ENCODE measurements at places on chromosomes 2 and 18.

DNA sequence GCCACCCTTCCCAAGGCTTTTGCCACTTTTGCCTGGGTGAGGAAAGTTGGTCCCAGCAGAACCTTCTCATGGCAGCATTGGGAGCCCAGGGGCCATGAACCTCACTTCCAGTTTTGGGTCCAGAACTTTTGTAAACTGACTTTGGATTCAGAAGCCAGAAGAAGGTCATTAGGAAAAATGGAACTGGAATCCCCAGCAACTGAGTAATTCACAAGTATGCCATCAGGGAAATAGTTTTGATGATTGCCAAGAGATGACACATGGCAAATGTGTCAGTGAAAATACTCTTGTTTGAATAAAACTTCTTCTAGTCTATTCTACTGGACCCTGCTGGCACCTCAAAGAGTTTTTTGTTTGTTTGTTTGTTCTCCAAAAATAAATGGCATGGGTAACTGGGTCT is 203.7 kb downstream of the SETBP1 start:
- DNase-seq: no peak

DNA sequence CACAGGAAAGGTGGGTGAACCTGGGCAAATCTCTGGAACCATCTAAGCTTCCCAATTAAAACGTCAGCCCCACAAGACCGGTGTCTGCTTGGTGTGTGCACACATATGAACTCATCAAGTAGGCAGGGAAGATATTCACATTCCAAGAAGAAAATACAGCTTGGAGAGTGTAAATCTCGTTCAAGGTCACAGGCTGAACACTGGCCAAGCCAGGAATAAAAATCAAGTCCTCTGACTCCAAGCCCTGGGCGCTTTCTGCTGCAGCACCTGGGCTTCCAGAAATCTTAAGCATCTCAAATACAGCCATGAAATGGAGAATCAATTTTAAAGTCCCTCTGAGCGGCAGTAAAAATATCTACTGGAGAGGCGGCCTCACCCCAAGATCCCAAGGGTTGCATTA is 150.9 kb downstream of the TWIST2 start:
- no peak for DNase-seq

GRCh38 chr18:73124175-73124574 is 256.4 kb upstream of the NETO1 start:
- DNase-seq: no peak

DNA sequence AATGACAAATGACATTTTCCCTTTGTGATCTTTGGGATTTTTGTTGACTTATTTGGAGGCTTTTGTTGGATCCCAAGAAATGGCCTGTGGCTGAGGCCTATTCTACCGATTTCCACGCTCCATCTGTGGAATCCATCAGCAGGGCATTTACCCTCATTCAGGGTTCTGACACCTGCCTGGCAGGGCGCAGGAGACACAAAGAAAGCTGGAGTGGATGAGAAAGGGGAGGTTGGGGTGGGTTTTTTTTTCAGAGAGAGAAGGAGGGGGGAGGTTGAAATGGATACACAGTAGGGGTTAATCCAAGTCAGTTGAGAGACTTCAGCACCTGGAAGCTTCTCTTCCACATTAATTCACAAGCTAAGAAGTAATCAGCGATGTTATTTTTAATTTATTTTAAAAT is 59.7 kb downstream of the PAX3 start:
- no peak for DNase-seq

DNA sequence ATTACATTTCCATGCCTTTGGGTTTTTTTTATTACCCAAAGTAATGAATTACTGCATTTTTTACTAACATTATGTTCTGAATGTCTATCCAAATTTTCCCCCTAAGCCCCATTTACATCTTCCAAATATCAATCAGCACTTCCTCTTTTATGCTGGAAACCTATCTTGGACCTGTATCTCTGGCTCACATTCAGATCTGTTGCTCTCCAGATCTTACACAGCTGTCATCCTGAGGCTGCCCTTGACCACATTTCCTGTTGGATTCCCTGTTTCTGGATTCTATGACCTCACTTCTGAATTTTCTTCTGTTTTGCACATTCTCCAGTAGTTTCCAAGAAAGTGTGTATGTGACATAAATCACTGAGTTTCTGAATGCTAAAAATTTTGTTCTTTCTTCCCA is 146.7 kb downstream of the PDE1A start:
- DNase-seq: no peak

GRCh38 chr2:128714851-128715312 is 396.2 kb upstream of the HS6ST1 start:
- no peak for DNase-seq

DNA sequence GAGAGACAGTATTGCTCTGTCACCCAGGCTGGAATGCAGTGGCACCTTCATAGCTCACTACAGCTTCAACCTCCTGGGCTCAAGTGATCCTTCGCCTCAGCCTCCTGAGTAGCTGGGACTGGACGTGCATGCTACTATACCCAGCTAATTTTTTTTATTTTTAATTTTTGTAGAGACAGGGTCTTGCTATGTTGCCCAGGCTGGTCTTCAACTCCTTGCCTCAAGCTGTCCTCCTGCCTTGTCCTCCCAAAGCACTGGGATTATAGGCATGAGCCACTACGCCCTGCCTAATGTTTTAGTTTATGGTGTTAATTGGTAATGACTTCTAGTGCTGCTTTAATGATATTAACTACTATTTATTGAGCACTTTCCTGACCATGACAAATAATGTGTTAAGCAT is 18.3 kb downstream of the RNF138 start:
- no peak for DNase-seq

- DNase-seq: no peak
Observed at GRCh38 chr18:55349685-55350084, 238.3 kb downstream of the TCF4 start.

DNA sequence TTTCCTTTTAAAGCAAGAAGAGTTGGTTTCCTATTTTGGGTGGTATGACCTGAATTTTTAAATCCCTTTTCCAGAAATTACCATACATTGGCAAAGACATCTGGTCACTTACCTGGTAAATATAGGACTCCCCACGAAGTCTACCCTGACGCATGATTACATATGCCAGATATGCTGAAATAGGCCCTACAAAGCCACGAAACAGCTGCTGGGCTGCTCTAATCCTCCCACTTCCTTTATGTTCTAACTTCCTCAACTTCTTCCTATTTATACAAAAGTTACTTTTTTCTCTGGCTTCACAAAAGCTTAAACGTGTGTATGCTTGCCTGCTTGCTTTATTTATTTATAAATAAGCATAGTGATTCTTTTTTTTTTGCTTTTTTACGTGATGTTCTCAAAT is 186.0 kb upstream of the EPHA4 start:
- no peak for DNase-seq

DNA sequence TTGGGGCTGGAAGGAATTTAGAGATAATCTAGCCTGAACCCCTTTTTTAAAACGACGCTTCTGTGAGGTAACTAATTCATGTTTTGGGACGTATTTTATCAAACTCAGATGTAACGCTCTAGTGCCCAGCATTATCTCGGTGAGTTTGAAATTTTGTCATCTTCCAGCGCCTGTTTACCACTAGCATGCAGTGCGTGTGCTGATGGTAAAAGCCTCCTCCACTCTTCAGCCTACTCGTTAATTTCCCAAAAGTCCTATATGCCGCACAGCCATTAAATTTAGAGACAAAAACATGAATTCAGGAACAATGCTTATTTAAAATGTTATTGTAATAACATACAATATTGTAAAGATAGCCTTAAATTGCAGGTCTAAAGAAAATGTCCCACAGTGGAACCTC is 2.8 kb downstream of the ZCCHC2 start:
- no peak for DNase-seq

DNA sequence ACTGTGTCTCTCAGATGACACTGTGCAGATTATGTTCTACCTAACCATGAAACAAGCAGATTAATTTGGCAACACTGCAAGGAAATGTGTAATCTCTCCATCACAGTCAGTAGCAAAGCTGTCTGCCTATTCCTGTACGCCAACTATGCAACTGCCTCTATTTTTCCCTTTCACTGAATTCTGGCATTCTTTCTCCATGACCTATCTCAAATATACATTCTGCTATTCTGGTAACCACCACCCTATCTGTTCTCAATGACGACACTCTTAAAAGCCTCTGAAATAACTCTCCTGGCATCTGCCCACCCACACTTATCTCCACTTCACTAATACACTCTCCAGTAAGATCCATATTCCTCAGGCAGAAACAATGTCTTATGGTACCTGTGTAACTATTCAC is 78.7 kb downstream of the ABCA12 start:
- DNase-seq: no peak

GRCh38 chr2:36677996-36678605 is 18.4 kb upstream of the VIT start:
- no peak for DNase-seq

DNA sequence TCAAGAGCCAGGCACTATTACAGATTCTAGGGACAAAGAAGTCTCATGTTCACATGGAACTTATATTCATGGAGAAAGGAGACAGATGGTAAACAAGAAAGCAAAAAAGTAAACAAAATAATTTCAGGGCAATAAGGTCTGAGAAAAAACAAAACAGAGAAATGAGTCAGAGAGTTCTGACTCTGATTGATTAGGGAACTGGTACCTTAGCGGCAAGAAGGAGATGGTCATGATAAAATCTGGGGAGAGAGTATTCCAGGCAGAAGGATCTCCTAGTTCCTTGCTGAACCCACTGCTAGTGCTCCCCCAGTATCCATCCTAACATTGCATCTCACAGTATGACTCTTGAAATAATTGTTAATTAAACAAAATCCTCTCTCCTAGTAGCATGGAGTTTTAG is 161.8 kb upstream of the KLF7 start:
- DNase-seq: no peak

DNA sequence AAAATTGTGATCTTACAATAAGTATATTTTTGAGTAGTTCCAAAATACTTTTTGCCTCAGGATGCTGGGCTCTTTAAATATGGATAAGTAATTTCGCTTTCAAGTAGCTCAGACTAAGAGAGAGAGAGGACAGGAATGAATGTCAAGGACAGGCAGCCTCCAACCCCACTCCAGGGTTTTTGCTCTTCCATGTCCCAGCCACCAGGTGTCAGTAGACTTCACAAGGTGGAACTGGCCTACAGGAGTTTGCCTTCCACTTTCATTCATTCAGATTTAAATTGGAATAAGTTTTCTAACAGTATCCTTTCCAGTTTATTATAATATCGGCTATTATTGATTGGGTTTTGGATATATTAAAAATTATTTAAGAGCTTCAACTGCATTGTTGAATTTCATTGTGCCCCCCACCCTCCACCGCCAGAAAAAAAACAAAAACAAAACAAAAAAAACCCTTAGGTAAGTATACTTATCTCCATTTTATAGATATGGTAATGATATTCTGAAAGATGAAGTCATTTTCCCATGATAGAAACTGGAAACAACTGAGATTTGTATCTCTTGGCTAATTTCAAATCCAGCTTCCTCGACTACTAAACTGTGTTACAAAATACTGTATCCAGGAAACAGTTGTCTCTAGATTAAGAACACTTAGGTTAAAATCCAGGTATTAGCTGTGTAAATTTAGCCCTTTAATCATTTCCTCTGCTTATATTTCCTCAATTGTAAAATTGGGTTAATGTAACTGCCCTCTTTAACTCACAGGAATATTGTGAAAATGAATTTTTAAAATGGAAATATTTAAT is 793.1 kb downstream of the ERBB4 start:
- DNase-seq: peak; percentile 14

GRCh38 chr18:38497266-38497665 is 931.7 kb upstream of the CELF4 start:
- no peak for DNase-seq

GRCh38 chr18:41144441-41144840 is 810.6 kb upstream of the PIK3C3 start:
- DNase-seq: no peak

- no peak for DNase-seq
Observed at GRCh38 chr2:164115806-164116205, 380.0 kb upstream of the FIGN start.

GRCh38 chr2:85170938-85171475 is 37.8 kb downstream of the TCF7L1 start:
- DNase-seq: no peak

DNA sequence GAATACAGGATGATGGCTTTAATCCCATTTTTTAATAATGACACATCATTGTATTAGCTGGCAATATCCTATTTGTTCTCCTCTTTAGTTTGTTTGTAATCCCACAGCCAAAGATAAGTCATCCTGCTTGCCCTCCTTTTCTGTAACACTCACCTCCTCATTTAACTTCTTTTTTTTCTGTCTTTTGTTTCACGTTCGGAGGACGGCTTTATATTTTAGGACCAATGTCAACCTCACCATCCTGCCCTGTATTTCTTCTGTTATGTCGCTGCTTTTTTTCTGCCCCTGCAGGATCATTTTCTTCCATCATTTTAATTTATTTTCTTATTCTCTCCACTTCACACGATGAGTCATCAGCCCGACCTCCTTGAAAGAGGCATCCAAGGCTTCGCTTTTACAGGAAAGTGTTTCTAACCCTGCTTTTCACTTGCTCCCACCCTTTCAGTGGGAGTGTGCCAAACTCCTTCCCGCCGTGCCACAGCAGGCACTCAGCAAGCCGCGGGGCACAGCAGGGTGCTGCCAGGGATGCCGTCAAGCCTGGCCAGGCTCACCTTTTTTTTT is 11.4 kb downstream of the RAB31 start:
- DNase-seq: no peak

GRCh38 chr2:198756166-198756565 is 701.6 kb downstream of the SATB2 start:
- no peak for DNase-seq

DNA sequence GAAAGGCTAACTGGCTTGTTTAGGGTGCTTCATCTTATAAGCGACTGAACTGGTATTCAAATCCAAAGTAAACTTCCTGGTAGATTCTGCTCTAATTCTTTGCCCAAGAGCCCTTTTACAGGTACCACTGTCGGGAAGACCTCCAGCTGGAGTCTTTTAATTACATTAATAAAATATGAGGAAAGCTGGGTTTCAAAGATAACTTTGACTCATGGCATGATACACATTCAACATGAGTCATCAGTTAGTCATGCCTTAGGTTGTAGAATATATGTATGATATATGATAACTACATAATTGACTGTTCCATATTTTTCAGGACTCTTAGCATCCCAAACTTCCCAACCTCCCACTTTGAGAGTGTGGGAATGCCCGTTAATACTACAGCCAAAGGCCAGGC is 32.3 kb downstream of the ZCCHC2 start:
- DNase-seq: no peak

GRCh38 chr2:110875384-110875725 is 143.0 kb downstream of the ACOXL start:
- no peak for DNase-seq

GRCh38 chr2:159199761-159200465 is 86.6 kb downstream of the WDSUB1 start:
- DNase-seq: no peak

- no peak for DNase-seq
Observed at GRCh38 chr2:201965550-201965949, 68.1 kb upstream of the FZD7 start.

Data from stimulated activated naive CD8-positive, alpha-beta T cell treated with anti-CD3 and anti-CD28 coated beads, Interleukin-15, amount 100 ng/mL, for 72 hours (primary cell).